NCI-H1048 (cell line): ENCODE measurements at places on chromosomes 7 and 10.
A peak's percentile ranks its signal among the peaks of the same experiment; 100 is the strongest.

- DNase-seq = no peak
Measured at GRCh38 chr7:113715981-113716856, 202.6 kb downstream of the PPP1R3A start.

DNA sequence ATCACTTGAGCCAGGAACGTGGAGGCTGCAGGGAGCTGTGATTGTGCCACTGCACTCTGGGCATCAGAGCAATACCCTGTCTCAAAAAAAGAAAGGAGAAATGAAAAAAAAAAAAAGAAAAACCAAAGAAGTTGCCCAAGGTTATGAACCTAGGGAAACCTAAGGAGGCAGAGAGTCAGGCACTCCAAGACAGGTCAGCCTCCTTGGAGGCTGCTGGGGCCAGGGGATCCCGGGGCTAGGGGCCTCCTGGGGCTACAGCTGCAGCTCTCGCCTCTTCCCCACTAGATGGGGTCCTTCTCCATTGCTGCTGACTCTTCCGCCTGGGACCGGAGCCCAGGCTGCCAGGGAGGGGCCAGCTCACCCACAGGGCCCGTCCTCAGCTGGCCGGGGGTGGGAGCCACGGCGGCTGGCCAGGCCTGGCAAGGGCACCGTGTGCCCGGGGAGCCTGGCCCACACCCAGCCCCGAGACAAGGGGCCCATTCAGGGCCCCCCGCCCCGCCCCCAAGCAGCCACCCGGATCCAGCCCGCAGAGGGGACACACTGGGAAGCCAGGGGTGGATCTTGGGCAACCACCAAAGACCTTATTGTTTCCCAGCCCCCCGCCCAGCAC is 1.7 kb upstream of the SPACDR start:
- no peak for DNase-seq

DNA sequence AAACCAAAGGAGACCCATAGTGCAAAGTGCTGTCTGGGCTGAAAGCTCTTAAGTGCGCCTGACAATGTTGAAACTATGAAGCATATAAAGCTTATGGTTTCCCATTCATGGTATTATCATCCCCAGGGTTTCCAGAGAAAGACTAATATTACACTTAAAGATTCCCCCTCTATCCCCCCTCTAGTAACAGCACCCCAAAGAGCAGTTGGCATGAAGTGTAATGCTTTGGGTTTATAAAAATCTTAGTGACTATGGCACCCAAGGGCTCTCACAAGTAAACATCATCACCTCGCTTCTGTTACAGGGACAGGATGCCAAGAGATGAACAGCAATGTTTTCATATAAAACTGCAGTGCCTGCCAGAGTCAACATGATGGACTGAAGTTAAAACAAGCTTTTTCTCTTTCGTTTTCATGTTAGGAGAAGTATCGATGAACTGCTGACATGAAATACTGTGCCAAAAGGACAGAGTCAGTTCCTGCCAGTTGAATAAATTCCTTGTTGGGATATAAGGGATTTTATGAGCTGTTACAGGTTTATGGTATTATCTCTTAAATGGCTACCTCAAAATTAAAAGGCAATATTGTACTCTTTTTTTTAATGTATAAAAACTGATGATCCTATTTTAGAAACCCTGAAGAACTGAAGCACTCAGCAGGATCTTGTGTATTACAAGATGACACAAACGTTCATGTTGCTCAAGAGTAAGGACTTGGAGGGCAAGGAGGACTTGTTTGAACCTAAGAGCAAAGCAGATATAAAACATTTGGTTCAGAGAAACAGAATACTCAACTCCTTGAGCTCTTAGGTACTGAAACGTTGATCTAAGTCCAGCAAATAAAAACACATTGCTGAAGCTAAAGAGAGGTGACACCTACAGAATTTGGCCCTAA is 203.7 kb upstream of the IMMP2L start:
- no peak for DNase-seq

GRCh38 chr10:130026670-130027456 is 62.8 kb upstream of the EBF3 start:
- no peak for DNase-seq

GRCh38 chr10:129953119-129954051 is 10.7 kb downstream of the EBF3 start:
- DNase-seq = no peak

GRCh38 chr7:28195910-28196620 is 15.5 kb upstream of the JAZF1 start:
- no peak for DNase-seq

- no peak for DNase-seq
Measured at GRCh38 chr10:115902596-115902995, 370.4 kb downstream of the GFRA1 start.

DNA sequence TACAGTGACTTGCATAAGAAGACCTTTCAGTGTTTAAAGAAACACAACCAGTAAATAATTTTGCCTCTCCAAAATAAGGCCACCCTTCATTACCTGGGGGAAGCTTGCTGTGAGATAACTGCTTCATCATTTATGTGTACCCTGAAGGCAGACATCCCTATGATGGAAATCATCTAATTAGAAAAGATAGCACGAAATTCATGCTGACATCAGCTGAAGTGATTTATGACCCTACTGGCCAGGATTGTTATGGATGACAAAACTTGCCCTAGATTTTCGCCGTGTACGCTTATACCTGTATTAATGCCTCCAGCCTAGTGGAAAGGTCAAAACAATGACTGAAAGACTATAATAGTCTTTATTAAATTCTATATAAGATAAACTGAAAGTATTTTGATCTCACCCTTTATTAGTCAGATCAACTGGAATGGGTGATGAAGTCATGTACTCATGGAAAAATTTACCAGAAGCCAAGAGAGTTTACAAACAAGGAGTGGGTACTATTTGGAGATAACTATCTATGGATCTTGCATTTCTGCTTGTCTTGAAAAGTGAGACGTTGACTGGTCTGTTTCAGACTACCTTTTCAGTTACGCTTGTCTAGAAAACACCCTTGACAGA is 114.2 kb downstream of the PPP1R3A start:
- DNase-seq = no peak

DNA sequence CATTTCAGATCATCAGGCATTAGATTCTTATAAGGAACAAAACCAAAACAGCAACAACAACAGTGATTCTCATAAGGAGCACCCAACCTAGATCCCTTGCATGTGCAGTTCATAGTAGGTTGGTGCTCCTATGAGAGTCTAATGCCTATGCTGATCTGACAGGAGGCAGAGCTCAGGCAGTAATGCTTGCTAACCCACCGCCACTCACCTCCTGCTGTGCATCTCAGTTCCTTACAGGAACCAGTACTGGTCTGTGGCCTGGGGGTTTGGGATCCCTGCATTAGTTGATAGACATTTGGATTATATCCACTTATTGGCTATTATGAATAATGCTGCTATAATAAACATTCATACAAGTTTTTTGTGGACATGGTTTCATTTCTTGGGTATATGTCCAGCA is 14.0 kb downstream of the MKLN1 start:
- DNase-seq = no peak

DNA sequence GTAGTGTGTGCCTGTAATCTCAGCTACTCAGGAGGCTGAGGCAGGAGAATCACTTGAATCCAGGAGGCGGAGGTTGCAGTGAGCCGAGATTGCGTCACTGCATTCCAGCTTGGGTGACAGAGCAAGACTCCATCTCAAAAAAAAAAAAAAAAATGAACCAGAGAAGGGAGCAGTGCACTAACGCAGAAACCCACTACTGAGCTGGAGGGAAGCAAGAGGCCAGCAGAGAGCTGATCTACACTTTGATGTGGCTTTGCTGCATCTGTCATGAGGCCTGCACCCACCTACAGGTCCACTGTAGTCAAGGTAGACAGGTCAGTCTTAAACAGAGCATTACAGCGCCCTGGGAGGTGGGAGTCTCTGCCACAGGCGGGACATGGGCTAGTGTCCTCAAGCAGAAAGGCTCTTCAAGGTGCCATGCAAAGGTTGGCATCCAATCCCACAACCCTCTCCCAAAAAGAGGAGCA is 30.0 kb downstream of the MAT1A start:
- no peak for DNase-seq

GRCh38 chr10:132489053-132489703 is 48.4 kb upstream of the INPP5A start:
- DNase-seq = no peak

GRCh38 chr10:35040760-35041501 is 49.2 kb downstream of the CUL2 start:
- no peak for DNase-seq

GRCh38 chr10:689452-690371 is at the start of gene DIP2C:
DIP2C (minus strand) TSS chr10:689668; CDS start chr10:689578, 90 bp downstream.
- DNase-seq = peak; percentile 33

DNA sequence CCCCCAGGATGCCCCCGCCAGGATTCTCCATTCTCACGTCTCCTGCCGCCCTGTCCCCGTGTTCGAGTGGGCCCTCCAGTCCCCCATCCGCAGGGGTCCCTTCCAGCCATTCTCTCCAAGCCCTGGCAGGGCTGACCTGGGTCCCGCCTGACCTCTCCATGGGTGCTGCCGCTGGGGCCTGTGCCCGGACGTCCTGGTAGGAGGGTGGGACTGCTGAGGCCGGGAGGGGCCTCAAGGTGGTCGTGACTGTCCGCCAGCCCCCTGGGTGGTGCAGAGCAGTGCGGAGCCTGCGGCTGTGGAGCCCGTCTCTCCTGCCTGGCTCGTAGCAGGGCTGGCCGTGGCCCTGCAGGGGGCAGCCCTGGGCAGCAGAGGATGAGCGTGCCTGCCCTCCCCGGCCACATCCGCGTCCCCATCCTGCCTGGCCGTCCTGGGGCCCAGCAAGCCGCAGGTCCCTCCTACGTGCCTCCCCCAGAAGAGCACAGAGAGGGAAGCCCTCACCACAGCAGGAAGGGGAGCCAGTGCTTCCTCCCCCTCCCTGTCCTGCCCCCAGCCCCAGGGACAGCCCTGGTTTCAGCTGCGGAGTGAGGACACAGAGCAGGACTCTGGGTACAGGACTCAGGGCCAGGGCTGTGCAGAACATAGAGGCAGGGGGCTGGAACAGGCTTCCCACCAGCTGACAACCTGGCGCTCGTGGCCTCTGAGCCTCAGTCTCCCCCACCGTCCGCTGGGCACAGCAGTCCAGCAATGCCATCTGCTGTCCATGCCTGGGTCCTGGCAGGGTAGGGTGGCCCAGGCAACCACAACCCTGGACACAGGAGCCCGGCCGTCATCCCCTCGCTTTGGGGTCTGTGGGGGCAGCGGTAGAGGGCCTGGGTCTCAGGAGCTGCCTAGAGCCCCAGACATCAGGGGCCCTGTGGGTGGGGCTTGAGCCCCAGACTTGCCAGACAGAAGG is 1.5 kb upstream of the GRIFIN start:
- DNase-seq = no peak

GRCh38 chr10:122448600-122448999 is 5.9 kb upstream of the ARMS2 start:
- DNase-seq = no peak

DNA sequence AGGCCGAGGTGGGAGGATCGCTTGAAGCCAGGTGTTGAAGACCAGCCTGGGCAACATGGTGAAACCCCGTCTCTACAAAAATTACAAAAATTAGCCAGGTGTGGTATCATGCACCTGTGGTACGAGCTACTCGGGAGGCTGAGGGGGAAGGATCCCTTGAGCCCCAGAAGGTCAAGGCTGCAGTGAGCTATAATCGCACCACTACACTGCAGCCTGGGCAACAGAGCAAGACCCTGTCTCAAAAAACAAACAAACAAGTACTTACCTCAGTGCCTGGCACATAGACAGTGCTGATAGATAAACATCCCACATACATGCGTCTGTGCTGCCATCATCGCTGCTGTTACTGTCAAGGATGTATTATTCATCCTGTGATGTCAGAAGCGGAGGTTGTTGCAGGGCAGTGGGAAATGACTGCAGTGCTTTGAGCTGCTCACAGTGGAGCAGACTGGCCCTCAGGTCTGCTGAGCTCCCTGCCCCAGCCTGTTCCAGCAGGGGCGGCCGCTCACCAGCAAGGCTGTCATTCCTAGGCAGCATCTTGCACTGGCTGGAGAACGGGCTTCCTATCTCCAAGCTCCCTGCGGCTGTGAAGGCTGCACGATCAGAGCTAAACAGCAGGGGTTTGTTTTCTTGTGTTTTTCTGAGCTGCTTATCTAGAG is 18.6 kb downstream of the FOXK1 start:
- DNase-seq = no peak

DNA sequence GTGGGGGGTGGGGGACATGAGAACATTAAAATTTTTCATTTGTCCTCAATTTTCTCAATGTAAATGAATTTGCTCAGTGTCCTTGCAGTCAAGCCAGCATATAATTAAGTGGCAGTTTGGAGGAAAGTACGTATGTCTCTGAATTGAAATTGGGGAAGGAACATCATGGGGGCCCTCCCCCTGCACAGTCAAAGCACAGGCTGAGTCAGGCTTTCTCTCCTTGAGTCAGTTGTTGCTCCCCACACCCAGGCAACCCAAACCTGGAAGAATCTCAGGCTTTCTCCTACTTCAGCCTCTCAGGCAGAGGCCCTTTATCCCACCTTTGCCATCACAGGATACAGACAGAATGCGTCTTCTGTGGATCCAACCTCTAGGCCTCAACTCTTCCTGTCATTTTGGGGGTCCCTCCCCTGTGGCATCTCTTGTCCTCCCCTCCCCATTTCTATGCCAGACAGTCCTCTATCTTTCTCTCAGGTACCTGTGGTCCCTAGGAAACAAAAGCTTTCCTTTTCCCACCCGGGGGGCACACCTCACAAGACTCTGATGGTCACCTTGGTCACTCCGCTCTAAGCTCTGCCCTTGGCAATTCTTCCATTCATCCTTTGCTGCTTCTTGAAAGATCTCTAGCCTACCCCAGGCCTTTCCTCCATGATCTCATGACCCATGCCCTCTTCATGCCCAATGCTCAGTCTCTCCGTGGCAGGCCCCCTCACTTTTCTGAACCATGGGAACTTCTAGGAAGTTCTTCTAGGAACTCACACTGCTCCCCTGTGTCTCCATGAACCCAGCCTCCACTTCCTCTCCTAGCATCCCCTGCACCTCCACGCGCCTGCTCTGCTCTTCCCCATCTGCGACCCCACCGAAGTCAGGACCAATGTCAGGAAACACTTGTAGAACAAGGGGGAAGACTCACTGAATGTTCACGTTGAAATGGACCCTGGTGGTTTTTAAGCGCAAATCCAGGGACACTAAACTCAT is 40.4 kb downstream of the CREB3L2 start:
- no peak for DNase-seq

GRCh38 chr7:108581655-108582491 is 12.2 kb downstream of the DNAJB9 start:
- no peak for DNase-seq

DNA sequence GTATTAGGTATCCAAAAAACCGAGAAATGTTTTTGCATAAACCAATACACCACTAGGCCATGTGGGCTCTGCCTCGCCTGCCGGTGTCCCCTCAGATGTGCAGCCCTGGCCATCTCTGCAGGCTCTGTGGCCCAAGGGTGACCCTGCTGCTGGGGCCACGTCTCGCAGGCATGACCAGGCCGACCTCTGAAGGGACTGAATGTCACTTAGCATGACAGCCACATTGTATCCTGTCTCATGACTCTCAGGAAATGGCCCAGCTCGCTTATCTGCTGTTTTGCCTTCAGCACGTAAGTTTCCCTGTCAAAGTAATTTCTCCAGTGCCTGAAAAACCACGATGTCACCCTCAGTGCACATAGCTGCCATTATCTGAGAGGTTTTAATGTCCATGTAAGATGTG is 49.5 kb upstream of the ZNF32 start:
- DNase-seq = no peak

- DNase-seq = no peak
Measured at GRCh38 chr7:21507627-21508343, 35.1 kb upstream of the DNAH11 start.
